Tongue (tissue), 3 donors: ENCODE measurements at places on chromosomes 7 and 10.

GRCh38 chr7:126057979-126058378 lies 1128.4 kb upstream of the POT1 start:
- no peak for DNase-seq

DNA sequence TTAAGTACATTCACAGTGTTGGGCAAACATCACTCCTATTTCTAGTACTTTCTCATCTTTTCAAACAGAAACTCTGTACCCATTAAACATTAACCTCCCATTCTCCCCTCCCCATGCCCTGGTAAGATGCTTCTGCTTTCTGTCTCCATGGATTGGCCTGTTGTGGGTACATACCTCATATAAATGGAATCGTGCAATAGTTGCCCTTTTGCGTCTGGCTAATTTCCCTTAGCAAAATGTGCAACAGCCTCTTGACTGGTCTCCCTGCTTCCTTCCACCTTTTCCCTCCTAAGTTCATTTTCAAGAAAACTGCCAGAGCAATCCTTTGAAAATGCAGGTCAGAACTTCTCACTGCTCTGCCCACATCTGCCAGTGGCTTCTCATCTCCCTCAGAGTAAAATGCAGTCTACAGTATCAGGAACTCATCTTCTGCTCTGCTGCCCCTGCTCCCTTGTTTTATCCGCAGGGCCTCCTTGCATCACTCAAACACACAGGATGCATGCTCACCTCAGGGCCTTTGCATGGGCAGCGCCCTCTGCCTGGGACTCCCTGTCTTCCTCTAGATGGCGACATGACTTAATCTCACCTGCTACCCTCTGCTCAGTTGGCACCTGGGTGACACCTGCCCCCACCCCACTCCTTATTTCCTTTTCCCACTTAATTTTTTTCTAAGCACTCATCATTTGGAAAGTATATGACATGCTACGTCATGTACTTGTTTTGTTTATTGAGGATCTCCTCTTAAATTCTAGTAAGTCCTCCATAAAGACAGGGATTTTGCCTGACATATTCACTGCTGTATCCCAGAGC lies 44.3 kb upstream of the ECHDC3 start:
- DNase-seq = no peak

DNA sequence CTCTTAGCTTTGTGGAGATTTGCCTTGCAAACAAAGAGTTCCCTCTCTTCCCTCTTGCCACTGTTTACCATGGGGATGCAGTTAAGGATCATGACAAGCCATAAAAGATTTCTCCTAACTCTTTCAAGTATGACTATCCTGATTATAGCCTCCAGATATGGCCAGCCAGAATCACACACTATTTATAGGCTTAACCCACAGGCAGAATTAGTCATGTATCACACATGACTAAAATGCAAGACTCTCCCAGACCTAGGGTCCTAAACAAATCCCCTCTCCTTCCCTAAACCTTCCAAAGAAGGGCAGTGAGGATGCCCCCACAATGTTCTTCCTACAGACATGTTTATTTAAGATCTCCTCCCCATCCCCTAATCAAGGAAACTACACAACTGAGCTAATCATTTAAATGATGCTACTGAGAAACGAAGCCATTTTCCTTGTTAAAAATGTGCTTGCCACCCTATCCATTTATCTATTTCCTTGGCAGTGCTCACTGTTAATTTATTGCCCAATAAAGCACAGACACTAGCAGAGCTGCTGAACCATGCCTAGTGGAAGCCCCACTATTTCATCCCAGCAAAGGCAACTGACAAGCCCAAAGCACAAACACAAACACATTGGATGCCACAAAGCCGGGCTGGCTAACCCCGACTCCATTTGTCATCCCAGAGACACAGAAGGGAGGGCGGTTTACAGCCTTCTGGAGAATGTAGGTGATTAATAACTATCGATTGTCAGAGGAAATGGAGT lies 363.4 kb downstream of the KCNMA1 start:
- no peak for DNase-seq

DNA sequence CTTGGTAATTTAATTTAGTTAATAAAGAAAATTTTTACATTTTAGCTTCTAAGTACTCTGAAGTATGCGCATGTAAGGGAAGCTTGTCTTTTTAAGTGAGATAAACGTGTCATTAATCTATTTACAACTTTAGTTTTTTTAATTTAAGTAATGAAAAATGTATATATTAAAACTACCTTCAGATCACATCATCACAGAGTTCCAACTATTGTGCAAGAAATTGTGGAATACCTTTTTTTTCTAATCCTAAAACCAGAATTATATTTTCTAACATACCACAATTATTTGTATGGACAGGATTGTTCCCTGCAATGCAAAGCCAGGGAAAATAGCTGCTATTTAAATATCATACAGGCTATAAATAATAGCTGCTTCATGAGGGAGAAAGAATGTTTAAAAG lies 303.2 kb upstream of the KCND2 start:
- no peak for DNase-seq

DNA sequence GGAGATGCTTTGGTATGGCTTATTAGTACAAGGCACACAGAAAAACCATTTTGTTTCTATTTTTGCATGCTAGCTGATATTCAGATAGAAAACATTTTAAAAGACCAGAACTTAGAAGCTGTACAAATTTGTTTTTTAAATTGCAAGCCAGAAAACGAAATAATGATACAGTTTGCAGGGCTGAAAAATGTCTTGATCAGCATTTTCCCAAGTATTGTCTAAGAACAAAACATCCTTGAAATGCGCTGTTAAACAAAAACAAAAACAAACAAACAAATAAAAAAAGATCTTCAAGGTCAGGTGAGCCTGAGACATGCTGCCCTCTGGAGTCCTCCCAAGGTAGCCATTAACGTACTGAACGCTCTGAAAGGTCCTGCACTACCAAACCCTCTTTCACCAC lies 98.3 kb downstream of the VIM start:
- DNase-seq = no peak

GRCh38 chr7:57245206-57245605 lies 113.0 kb upstream of the ZNF479 start:
- DNase-seq = no peak

GRCh38 chr10:132526676-132527075 lies 10.9 kb upstream of the INPP5A start:
- no peak for DNase-seq

DNA sequence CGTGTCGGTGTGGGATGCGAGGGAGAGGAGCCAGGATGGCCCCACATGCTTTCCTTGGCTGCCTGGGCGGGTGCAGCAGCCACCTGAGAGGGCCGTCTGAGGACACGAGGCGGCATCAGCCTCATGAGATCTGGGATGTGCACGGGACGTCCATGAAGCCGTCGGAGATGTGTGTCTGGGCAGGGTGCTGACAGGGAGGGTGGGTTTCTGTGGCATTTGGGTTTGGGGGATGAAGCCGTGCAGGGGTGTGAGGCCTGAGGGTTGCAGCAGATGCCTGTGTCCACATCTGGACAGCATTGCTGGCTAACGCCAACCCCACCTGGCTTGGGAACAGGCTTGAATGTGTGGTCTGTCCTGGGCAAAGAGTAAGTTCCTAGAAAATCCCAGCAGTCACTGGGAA lies 179.5 kb downstream of the DNAJB6 start:
- DNase-seq = no peak
